ENCODE measurements at places on chromosomes 5 and 9.

GRCh38 chr5:1448511-1449011 lies 3.3 kb upstream of the SLC6A3 start:
- no peak for DNase-seq

- no peak for DNase-seq
These were observed 111.5 kb upstream of the RAPGEF1 start for GRCh38 chr9:131851414-131851813.

- no peak for DNase-seq
These were observed 72.7 kb upstream of the IL33 start for GRCh38 chr9:6142799-6143454.

- no peak for DNase-seq
These were observed 49.6 kb upstream of the SIMC1 start for GRCh38 chr5:176188506-176189193.

DNA sequence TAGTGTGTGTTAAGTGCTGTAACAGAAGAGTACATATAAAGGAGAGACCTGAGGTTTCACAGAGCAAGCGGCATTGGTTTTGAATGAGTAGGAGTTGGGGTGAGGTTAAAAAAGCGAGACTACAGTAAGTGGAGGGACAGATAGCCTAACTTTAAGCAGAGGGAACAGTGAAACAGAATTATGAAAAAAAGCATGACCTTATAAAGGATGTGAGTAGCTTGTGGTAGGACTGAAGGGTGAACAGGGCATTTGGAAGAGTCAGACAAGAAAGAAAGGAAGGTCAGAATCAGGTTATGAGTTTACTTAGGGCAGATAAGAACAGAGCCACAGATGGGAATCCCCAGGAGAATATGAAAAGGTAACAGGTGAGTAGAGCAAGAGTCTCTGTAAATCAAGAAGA lies 22.5 kb downstream of the MSANTD3 start:
- DNase-seq, result no peak

- DNase-seq, result no peak
These were observed 6.5 kb upstream of the HMCN2 start for GRCh38 chr9:130259044-130259443.

- DNase-seq, result no peak
These were observed 13.5 kb upstream of the TTLL11 start for GRCh38 chr9:122106576-122106975.

- no peak for DNase-seq
These were observed 181.1 kb upstream of the SPEF2 start for GRCh38 chr5:35436400-35437057.

GRCh38 chr5:91595424-91595823 lies 212.3 kb upstream of the ARRDC3 start:
- no peak for DNase-seq

- DNase-seq, result no peak
These were observed 35.5 kb downstream of the GLDC start for GRCh38 chr9:6610073-6610472.

- DNase-seq, result no peak
These were observed 29.8 kb upstream of the SLC6A3 start for GRCh38 chr5:1474866-1475543.

- no peak for DNase-seq
These were observed 8.6 kb downstream of the SUSD1 start for GRCh38 chr9:112166176-112167140.

DNA sequence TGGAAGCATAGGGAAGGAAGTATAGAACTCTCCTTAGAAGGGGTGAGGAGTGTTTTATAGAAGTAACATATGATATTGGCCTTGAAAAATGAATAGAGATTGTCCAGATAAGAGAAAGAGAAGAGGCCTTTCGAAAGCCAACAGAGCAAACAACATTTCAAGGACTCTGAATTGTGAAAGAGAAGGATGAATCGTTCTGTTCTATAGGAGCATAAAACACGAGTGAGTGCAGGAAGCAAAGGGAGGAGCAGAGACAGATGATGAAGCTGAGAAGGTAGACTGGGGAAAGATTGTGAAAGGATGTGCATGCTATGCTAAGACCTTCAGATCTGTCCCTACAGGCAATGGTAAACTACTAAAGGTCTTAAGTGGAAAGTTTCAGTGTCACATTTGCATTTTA lies 271.0 kb downstream of the TMEM161B start:
- DNase-seq, result no peak

DNA sequence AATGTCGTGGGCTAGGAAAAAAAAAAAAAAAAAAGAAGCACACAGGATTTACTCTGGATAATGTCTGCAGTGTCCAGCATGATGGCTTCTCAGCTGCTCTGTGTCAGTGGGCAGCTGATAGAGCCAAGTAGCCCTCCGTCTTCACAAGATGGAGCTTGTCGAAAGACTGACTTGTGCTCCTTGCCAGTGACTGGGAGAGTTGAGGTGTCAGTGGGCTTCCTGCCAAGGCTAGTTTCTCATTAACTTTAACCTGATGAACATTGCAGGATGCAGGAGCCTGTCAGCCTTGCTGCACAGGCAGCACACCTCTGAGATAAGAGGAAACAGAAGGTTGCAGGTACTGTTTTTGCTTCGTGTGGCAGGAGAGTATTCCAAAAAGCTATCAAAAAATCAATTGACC lies 171.4 kb upstream of the SGCD start:
- no peak for DNase-seq

DNA sequence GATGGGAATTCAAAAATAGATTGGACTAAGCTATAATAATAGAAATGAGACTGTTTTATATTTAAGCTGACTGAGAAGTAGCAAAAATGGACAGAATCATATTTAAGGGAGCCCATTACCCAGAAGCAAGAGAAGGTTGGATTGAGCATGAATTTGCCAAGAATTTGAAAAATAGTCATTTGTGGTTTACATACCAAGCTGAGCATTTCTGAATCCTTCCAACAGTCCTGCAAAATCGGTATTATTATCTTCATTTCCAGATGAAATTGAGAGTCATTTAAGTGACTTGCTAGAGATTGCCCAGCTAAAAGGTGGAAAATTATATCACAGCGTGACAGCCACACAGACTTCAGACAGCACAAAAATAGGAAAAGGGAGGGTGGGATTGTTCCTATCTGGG lies 48.4 kb downstream of the TNFSF15 start:
- no peak for DNase-seq

DNA sequence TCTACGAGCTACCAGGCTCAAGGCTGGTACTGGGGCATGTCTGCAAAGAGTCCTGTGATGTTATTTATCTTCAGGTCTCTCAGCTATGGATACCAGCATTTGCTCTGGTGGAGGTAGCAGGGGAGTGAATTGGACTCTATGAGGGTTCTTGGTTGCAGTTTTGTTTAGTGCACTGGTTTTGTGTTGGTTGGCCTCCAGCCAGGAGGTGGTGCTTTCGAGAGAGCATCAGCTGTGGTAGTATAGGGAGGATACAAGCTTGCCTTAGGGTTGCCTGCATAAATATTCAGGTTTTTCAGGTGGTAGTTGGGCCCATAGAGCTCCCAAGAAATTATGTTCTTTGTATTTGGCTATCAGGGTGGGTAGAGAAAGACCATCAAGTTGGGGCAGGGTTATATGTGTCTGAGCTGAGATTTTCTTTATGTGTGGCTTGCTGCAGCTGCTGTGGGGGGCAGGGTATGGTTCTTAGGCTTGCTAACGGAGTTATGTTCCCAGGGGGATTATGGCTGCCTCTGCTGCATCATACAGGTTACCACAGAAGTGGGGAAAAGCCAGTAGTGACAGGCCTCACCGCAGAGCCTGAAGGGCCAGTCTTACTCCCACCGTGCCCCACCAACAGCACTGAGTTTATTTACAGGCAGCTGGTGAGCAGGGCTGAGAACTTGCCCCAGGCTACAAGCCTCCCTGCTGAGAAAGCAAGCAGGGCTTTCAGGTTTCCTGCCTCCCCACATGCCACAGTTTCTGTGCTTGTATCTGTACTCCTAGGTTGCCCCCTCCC lies 9.7 kb upstream of the RIOK2 start:
- no peak for DNase-seq

GRCh38 chr9:21381448-21382339 lies 3.5 kb downstream of the IFNA2 start:
- DNase-seq, result no peak

DNA sequence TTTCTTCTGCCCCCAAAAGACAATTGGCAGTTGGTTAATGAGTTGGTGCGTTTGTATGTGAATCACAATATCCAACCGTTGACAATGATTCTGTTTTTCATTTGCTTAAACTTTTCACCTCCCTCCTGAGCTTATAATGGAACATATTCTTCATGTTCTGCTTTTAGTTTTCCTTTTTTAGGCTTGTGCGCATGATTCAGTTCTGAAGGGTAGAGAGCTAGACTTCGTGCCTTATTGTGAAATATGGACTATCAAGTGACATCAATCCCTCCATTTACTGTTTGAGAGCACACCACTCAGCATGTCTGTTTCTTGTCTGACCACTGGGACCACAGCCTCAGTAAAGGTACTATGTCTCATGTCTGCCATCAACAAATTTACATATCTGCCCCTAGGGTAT lies 30.5 kb upstream of the LPAR1 start:
- DNase-seq, result no peak

GRCh38 chr5:32030222-32030621 lies 143.9 kb downstream of the GOLPH3 start:
- DNase-seq, result no peak

- DNase-seq, result no peak
These were observed 68.8 kb upstream of the FCN2 start for GRCh38 chr9:134811673-134812342.

GRCh38 chr5:151110992-151111391 lies 30.2 kb upstream of the TNIP1 start:
- no peak for DNase-seq

DNA sequence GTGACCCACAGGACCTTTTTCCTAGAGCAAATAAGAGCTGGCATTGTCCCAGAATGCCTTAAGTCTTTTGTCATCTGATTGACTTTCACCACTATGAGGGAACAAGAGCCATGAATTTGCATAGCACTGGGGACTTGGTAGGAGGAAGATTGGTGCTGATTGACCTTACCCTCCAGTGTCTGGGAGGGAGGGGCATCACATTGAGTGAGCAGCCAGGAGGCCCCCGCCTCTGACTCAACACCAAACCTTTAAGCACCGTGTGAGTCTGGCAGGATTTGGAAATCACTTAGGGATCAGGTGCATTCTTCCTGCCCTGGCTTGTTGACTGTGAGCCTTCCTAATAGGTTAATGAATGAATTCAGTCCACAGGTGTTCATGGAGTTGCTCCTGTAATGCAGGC lies 40.7 kb downstream of the WNK2 start:
- DNase-seq, result no peak

DNA sequence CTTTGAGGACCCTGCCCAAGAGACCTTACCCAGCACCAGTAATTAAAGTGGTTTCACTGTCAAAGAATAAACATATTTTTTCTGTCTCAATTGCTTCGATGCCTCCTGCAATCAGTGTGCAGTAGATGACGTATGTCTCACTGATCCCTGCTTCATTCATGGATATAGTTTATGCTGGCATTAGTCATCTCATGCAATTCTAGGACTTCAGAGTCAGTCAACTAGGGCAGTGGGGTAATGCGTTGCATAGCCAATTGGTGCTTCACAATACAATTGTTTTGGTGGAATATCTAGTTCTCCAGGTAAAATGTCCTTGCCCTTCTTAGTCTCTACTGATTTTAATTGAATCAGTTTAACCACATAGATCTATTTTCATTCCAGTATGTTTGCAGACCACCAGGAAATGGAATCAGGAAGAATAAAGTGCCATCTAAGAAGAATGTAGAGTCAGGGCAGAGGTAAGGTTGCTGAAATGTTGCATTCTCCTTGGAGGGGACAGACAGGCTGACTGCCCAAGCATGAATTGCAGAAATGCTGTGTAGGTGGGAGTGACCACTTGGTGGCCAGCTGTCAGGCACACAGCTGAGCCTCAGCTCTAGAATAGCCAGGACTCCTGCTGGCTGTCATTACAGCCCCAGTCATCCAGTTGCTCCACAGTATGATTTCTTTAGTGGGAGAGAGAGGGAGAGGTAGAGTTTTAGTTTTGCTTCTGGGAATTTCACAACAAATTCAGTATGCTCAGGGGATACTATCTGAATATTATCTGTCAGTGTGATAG lies 73.5 kb upstream of the MEGF10 start:
- DNase-seq, result no peak

- DNase-seq, result no peak
These were observed 220.6 kb upstream of the MAP3K1 start for GRCh38 chr5:56594792-56595191.

GRCh38 chr5:20524991-20525529 lies 537.1 kb upstream of the CDH18 start:
- no peak for DNase-seq

- DNase-seq, result no peak
These were observed 56.8 kb upstream of the KCNMB1 start for GRCh38 chr5:170445936-170446335.

DNA sequence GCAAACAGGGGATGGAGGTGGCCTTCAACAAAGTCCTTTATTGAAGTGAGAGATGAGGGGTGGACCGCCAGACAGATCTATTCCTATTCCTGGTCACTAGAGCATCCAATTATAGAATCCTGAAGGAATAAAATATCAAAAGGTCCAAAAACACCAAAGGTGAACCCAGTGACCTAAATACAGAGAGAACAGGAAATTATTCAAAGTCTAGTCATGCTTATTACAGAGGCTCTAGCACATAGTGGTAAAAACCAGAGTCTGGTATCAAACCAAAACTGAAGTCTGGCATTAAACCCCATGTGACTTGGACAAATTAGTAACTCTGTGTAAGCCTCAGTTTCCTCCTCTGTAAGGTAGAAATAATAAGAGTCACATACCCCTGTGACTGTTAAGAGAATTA lies 100.5 kb upstream of the SNX2 start:
- DNase-seq, result no peak

GRCh38 chr5:178196281-178196812 lies 8.0 kb upstream of the HNRNPAB start:
- DNase-seq, result no peak

GRCh38 chr5:149177911-149178565 lies 36.7 kb downstream of the ABLIM3 start:
- DNase-seq, result no peak

DNA sequence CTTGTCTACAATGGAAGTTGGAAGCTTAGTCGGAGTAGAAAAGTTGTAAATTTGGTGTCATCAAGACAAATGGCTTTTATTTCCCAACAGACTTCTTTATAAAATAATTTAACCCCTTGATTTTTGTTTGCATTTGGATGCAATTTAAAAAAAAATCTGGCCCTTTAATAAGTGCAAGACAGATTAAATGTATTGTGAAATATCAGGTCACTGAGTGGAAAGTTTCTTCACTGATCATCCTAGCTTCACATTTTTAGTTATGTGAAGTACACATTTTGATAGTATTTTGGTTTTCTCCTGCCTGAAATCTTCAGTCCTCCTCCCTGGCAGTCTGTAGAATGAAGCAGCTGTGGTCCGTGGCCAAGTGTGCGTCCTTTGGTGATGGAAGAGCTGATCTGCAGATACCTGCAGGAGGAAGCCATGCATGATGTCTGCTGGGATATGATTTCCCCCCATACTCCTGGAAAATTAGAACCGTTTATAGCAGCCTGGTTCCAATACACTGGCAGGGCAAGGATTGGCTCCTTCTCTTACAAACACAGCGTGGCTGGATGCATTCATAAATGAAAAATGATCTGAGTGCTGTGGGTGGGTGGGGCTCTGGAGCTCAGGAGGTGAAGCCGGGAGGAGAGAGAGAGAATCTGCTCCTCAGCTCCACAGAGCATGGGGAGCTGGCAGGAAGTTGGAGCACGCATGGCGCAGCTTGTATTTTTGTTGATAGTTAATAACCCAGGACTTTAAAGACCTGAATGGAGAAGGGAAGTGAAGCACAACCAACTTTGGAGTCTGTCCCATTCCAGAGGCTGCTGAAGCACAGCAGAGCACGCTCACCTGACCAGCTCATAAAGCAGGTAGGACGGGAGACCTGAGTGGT lies 238.4 kb downstream of the GOLPH3 start:
- DNase-seq, result no peak
